ENCODE measurements at places on chromosomes 3 and 15.

- DNase-seq, result no peak
Observed at GRCh38 chr3:8303466-8303865, 198.2 kb upstream of the LMCD1 start.

- DNase-seq, result no peak
Observed at GRCh38 chr15:76330080-76330680, 6.4 kb upstream of the ISL2 start.

DNA sequence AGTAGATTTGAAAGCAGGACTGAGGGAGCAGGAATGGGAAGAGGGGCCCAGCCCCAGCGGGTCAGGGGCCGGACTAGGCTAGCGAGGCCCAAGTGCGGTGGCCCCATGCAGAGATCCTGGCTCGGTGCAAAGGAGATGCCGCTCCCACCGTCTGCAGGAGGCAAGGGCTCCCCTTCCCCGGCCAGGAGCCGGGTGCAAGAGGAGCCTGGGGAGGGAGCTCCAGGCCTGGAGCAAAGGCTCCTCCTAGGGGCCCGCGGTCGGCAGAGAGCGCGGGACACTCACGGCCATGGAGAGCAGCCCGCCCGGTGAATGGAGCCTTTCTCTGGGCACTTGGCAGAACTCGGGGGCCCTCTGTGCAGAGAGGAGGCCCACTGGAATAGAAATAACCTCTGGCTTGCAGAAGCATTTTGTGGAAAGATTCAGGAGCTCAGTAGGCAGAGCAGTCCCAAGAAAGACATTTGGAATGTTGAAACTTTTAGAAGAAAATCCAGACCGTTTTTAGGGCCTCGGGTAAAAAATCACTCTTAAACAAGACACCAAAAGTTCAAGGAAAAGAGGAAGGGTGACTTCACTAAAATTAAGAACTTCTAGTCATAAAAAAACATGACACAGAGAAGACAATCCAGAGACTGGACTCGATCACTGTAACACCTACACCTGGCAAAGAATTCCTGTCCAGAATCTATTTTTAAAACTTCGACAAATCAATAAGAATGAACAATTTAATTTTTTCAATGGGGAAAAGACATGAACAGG, 43.0 kb upstream of the USP3 start:
- no peak for DNase-seq

DNA sequence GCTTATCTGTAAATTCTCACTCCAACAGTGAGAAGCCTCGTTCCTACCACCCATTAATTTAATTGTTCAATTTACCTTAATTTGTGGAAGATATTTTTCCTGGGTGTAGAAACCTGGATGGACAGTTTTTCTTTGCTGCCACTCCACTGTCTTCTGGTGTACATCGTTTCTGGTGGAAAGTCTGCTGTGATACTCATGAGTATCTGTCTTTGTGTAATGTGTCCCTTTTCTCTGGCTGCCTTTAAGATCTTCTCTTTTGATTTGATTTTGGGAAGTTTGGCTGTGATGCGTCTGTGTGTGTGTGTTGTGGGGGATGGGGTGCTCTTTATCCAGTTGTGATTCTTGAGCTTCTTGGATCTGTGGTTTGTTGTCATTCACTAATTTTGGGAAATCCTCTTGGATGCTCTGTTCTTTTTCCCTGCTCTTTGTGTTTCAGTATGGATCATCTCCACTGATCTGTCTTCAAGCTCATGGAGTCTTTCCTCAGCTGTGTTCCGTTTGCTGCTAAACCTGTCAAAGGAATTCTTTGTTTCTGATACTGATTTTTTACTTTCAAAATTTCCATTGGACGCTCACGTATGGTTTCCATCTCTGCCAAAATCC, 42.2 kb upstream of the NR2C2 start:
- DNase-seq, result no peak

DNA sequence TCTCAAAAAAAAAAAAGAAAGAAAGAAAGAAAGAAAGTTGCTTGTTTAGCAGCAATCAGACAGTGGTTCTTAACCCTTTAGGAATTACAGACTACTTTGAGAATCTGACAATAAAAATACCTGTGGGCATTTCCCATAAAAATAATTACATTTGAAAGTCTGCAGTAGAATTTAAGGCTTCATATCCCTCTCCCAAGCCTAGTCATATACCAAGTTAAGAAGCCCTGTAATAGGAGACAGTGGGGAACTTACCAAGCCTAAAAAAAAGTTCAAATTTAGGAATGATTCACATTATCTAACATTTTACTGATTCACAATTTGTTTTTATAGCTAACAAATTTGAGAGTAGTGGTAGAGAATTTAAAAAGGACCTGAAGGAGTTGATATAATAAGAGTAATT, 47.5 kb downstream of the LRRFIP2 start:
- DNase-seq, result no peak

DNA sequence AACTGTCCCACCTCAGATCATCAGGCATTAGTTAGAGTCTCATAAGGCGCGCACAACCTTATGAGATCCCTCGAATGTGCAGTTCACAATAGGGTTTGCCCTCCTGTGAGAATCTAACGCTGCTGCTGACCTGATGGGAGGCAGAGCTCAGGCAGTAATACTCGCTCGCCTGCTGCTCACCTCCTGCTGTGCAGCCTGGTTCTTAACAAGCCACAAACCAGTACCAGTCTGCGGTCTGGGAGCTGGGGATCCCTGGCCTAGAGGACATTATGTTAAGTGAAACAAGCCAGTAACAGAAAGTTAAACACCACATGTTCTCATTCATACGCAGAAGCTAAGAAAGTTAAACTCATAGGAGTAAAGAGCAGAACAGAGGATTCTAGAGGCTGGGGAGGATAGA, 47.0 kb downstream of the MAP3K13 start:
- DNase-seq, result no peak

Measured in effector CD4-positive, alpha-beta T cell (primary cell).